Stimulated activated CD4-positive, alpha-beta T cell treated with anti-CD3 and anti-CD28 coated beads, Interleukin-1b, Interleukin-23, amount 100 ng/mL, for 48 hours (primary cell): ENCODE measurements at places on chromosomes 7 and 10.

DNA sequence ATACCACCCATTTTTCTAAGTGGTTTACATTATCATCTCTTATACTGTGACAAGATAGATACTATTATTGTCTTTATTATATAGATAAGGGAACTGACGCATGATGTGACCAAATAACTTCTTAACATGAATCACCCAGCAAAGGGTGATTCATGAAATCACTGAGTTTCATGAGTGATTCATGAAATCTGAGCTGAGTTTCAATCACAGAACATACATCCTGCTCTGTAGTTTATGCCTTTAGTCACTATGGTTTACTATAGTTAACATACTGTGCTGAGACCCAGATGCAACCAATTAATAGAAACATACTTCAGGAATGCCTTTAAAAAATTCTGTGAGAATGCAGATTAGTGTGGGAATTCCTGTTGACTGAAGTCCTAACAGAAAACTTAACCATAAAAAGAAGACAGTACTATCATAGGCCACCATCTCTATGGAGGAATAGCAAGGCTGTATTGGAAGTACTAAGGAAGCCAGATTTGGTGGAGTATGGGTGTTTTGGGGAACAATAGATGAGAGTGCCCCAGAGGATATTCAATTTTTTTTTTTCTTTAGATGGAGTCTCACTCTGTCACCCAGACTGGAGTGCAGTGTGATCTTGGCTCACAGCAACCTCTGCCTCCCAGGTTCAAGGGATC is 43.1 kb upstream of the SEMA3A start:
- no peak for DNase-seq

DNA sequence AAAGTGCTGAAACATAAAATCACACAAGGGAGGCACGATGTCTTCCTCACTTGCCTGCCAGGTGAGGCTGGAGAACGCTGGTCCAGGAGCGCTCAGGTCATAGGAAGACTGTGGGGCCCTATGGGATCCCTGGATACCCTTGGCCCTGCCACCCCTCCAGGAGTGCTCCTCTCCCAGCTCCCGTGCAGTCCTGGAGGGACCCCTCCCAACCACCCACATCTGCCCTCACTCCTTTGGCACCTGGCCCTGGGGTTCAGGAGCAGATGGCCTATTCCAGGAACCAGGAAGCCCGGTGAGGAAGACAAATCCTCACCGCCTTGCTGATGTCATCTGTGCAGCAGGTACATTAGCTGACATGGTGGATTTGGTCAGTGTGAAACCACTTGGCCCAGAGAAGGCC is 3.7 kb upstream of the CXCL12 start:
- no peak for DNase-seq

GRCh38 chr7:2607923-2608904 is 23.6 kb upstream of the TTYH3 start:
- no peak for DNase-seq

GRCh38 chr7:131218727-131219128 is 108.9 kb upstream of the MKLN1 start:
- no peak for DNase-seq

DNA sequence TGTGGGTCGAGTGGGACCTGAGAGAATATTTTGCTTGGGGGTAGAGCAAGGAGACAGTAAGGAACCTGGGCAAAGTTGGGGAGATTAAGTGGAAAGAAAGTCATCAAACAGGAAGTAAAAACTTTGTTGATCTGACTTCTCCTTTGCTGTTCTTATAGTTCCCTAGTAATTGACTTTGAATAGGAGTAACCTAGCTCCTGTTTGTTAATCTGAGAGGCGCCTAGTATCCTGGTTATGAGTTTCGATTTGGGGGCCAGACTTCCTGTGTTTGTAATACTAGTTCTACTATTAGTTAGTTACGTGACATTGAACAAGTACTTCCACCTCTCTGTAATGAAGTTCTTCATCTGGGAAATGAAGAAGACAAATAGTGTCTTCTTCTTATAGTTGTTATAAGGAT is 99.1 kb downstream of the ZNF365 start:
- DNase-seq = no peak

GRCh38 chr10:62810156-62810902 is 5.8 kb downstream of the ADO start:
- no peak for DNase-seq

DNA sequence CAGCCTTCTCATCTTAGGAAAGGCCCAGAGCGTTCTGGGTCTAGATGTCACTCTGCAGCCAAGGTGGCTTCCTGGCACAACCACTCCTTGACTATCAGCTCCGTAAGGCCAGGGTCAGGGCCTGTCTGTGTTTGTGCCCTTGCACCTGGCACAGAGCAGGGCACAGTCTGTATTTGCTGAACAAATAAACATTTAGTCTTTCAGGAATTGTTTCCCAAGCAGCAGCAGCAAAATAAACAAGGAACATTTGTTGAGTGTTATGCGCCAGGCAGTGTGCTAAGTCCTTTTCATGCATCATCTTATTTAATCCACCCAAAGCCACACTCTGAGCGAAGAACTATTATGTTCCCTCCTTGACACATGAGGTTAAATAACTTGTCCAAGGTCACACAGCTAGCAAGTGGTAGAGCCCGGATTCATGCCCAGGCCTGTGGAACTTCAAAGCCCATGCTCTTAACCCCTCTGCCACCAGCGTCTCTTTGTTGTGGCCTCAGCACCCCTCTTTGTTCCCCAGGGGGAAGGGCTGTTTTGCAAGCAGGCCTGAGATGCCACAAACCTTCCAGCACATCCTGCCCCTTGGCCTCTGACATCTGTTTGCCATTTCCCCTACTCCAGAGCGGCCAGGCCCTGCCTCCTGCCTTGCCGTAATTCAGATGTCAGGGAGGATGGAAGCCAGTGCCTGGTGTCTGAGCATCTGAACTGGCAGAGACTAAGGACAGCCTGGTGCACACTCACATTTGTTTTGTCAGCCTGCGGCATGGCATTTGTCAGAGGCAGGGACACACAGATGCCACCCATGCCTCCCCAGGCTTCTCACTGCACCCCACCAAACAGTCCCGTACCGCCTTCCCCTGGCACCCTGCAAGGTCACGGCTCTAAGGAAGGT is 325.8 kb upstream of the ZMIZ1 start:
- DNase-seq = no peak
